ENCODE measurements at places on chromosomes 7 and 10.

DNA sequence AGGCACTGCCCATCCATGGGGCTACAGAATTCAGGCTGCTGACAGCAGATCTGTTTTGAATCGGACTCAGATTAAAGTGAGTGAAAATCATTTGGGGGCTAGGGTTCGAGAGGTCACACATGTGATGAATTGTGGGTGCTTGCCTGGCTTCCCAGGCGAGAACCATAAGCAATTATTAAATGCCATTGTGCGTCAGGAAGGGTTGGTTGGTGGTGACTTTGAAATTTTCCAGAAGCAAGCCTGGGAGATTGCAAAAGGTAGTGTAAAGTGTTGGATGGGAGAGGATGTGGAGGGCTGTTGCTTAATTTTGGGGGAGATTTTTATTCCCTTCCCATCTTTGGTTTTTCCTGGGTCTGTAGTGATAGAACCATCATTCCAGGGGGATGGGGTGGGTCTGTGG is 34.6 kb downstream of the LRMDA start:
- no peak for DNase-seq

GRCh38 chr7:91644256-91644655 is 236.2 kb downstream of the MTERF1 start:
- no peak for DNase-seq

GRCh38 chr10:113033991-113034390 is 83.9 kb downstream of the TCF7L2 start:
- no peak for DNase-seq

DNA sequence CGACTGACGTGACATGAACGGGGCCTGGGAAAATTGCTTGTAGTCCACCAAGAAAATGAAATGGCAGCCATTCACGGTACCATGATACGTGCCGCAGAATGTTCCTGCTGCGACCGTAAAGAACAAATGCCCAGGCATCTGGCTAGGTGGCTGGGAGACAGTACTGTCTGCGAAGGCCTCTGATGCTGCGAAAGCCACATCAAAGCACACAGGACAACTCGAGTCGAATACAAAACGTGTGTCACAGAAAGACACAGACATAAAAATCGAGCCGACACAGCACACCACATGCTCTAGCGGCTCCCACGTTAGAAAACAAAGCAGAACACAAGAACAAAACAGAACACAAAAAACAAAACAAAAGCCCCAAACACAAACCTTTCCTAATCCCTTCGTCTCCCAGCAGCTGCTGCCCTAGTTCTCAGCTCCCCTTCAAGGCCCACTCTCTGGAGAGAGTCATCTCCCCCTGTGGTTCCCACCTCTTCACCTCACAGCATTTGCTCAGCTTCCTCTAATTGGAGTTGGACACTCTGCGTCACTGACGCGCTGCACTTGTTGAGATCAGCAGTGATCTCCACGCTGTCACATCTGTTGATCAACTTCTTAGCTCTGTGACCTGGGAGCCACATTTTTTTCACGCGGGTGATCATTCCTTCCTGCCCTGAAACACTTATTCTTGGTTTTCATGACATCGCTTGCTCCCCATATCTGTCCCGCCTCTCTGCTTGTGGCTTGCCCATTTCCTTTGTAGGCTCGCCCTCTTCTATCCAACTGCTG is 112.2 kb downstream of the CLEC2L start:
- no peak for DNase-seq

GRCh38 chr7:149014309-149014708 is 14.0 kb downstream of the PDIA4 start:
- DNase-seq: no peak

GRCh38 chr7:50856806-50857205 is 74.1 kb upstream of the GRB10 start:
- no peak for DNase-seq

DNA sequence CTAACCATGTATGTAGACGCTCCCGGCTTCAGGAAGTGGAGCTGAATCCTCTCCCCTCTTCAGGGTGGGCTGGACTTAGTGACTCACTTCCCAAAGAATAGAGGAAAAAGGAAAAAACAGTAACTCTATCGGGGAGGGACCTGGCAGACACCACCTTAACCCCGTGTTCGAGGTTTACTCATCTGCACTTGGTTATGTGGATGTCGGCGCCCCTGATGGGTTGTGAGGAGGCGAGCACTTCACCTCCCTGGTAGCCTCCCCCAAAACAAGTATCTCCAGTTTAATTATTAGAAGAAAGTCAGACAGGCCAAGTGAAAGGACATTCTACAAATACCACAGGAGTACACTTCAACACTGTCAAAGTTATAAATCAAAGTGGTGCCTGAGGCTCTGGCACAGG is 559.7 kb downstream of the TCERG1L start:
- no peak for DNase-seq

GRCh38 chr10:124518366-124518765 is 56.7 kb downstream of the LHPP start:
- DNase-seq: no peak

DNA sequence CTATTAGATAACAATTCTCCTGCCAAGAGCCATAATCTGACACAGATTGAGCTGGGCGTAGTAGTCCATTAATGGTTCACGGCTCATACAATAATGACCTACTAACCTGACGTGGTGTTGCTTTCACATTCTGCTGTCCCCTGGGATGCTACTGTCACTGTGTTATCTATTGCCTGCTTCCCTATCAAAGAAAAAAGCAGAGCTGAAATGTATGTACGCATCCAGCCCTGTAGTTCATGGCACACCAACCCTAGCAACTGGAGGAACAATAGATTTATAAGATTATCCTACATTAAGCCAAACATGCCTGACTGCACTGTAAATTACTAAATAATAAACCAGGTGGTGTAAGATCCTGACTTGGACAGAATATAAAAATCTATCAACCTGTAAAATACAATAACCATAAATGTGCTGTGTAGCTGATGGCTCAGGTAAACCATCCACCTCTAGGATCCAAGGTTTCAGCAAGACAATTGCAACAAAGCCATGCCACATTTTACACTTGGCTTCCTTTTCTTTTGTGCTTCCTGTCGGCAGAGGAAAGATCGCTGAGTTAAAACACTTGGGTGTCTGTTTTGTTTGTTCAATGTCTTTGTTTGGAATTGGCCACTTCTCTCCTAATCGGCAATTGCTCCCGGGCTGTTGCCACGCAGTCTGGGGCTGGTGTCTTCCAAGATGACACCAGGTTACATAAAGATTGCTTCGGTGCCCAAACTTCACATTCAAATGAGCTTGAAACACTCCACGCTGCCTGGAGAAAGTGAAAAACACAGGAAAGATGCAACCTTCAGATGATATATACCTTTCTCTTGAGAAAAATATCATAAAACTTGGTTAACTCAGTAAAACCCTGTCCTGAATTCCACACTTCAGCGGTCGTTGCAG is 143.9 kb upstream of the MGMT start:
- no peak for DNase-seq

DNA sequence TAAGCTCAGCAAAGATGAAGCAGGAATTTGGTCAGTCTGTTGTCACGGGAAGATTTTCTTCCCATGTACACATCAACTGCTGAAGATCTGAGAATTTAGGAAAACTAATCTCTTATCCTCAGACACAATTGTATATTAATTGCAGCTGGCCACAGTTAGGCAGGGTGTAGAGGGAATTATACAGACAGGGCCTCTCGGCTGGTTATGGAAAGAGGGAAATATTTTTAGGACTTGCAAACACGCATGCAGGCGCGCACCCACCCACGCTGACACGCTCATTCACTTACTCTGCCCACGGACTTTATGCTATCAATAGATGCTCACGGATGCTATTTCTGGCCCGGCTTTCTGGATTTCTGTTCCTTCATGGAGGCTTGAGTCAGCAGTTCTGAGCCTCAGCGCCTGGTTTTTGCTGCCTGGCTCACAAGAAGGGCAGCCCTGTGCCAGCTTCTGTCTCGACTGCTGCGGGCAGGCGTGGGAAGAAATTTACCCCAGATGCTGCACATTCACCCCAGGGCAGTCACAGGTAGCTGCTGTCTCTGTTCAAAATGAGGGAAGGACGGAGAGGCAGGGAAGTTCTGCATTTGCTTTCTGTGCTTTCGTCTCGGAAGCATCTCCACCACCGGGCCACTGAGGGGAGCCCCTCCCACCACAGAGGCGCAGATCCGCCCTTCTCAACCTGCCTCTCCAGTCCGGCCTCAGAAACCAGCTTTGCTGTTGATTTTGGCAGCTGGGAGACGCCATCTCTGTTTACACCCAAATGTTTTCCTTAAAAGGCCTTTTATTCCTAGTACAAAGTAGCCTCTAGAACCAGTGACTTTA is 116.3 kb upstream of the BTBD16 start:
- no peak for DNase-seq

DNA sequence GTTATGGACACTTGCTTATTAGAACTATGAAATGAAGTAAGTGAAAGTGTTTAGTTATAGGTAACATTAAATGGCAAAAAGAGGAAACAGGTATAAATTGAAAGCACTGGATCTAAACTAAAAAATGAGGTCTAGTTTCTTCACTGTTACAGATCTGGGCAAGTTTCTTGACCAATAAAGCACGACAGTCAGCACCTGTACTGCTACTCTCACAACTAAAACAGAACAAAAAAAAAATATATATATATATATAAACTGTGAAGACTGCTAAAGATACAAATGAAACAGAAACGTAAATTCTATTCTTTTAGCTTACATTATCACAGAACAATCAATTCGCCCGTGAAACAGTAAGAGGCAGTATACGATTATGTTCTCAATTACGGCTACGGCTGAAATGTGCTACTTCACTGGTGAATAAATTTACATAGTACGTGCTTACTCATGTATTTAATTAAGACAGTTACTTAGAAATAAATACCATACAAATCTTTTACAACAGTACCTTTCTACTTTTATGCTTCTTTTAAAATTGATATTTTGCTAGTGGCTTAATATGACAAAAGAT is 4.2 kb downstream of the AHR start:
- no peak for DNase-seq

- DNase-seq: no peak
Measured at GRCh38 chr7:16921151-16921550, 39.4 kb upstream of the AGR3 start.

DNA sequence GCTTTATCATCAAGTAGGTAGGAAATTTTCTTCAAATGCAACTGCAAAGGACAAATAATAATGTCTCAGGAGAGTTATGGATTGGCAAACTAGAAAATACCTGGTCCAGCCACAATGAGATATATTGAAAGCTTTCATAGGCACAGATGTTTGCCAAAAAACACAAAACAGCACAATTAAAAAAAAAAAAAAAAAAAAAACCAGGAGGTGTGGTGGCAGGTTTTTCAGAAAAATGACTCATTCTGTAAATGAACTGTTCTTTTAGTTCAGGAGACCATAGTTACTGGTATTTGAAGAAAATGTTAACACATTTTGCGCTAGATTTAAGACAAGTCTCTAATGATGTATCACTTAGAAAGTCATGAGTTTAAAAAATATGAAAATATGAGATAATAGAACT is 55.0 kb upstream of the JCAD start:
- no peak for DNase-seq

DNA sequence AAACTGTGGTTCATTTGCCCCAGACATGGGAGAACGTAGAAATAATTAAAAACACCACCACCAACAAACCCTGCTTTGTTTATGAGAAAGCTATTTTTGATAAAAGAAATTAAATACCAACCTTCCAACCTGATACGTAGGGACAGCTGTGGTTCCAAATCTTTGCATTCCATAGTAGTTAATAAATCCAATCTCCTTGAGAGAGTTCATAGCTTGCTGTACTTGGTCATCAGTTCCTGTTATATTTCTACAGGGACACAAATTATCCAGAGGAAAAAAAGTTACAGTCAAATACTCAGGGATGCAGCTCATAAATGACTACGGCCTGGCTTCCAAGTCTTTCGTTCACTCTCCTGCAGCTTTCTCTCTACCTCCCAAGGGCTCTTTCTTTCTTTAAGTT is 41.1 kb downstream of the PUS7 start:
- no peak for DNase-seq

DNA sequence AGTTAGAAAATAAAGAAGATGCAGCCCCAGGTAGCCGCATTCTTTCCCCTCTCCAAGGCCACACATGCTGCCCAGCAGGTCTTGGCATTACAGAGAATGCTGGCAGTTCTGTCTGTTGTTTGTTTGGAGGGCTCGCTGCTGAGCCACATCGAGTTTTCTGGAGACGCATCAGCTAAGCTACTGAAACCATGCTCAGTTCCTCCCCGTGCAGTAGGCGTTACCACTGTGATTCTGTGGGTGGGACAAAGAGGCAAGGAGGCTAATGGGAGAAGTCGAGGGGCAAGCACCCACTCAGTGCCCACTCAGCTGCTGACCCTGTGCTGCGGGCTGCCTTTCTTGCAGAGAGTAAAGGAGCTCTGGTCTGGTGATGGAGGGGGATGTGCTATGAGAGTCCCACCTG is 15.5 kb upstream of the GTPBP4 start:
- DNase-seq: no peak

GRCh38 chr7:150953061-150953997 is 24.8 kb downstream of the KCNH2 start:
- no peak for DNase-seq

GRCh38 chr7:151868396-151869108 is 8.4 kb downstream of the PRKAG2 start:
- no peak for DNase-seq

DNA sequence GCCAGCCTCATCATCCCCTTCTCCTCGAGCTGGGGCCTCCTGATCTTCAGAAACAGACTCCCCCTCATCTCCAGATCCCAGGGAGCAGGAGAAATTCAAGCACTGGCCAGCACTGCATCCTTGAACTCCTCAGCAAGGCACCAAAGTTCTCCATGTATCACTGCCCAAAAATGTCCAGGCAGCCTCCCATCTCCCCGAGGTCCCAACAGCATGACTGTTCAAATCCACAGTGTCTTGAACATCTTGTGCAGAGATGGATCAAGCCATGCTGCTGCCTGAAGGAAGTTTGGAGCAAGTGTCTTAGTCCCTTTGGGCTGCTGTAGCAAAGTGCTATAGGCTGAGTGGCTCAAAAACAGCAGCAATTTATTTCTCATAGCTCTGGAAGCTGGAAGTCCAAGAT is 115.5 kb upstream of the GALNT17 start:
- no peak for DNase-seq

DNA sequence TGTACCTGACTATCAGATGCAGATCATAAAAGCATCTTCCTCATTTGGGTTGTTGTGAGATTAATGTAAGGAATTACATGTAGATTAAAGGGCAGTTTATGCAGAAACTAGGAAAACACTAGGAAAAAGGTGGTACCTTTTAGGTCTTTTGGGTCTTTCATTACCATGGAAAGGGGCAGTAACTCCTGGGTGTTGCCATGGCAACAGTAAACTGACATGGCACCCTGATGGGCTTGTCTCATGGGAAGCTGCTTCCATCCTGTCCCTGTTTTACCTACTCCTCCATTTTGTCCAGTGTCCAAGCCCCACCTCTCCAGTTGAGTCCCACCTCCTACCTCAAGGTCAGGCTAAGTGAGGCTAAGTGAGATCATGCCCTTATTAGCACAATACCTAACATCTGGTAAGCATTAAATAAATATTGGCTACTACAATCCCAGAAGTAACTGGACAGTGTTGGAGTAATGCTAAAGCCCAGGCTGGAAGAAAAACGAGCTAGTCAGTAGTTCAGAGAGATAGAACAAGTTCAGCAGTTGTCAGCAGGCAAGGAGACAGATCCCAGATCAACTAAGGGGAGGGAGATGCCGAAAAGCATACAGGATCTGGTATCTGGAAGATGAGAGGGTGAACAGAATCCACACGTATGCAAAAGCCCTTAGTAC is 240.0 kb upstream of the AUTS2 start:
- DNase-seq: no peak
